Neural crest cell (in vitro differentiated cells): ENCODE measurements at places on chromosomes 13 and 19. TPM values are rescaled to one million over a fixed set of nuclear protein-coding genes. Genes with fewer than 3 reads are reported as not detected.

- DNase-seq: no peak
These were observed 32.4 kb downstream of the ZNF787 start for GRCh38 chr19:56088497-56089215.

DNA sequence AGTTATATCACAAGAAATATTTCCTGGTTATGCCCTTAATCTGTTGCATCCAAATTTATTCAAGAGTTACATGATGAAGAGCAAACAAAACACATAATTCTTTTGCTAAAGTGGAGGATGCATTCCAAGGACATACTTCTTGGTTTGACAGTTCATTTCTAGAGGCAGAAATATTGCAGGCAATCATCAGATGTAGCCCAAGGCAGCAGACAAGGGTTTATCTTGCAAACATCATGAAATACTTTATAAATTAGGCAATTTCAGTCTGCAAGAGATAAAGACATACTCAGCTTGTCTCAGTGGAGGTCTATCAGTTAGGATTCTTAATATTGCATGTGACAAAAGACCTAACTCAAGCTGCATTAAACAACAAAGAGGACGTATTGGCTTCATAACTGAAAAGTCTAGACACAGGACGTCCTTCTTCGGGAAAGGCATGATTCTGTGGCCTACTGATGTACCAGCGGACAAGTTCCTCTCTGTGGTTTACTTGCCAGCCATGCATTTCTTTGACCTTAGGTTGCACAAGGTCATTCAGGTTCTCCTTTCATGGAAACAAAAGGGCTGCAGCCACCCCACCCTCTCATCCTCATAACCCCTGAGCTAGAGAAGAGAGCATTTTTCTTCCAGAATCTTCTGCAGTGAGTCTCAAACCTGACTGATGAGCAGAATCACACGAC lies 204.1 kb downstream of the KATNAL1 start:
- DNase-seq: no peak

GRCh38 chr13:112968380-112968909 lies 569 bp upstream of the MCF2L start:
- no peak for DNase-seq

DNA sequence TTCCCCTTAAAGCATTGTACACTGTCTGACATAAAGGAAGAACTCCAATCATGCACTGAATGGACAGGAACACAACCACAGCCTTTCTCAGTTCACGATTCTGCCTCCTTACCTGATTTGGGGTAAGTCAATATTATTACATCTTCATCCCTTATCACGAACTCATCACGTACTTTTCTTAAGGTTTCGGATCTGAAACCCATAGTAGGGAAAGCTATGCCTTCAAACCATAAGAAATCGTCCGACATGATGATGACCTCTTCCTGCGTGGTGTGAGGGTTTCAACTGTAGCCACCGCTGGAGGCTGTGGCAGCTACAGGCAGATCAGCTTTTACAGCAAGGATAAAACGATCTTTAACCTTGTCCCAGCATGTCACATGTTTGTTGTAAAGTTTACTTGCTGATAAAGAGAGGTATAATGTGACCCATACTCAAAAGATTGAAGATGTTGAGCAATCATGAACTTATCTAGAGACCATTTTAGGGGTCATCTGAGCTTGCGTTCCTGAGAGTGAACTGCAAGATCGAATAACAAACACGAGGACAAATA lies at the start of gene SULT2A1:
Gene SULT2A1 (minus strand): TSS at position 306 of the 550 bp plus-strand sequence. CDS start 58 bp downstream, at position 248.
- DNase-seq: no peak

Gene CTXN1
- total RNA-seq: 129 and 130 TPM in 2 replicates

DNA sequence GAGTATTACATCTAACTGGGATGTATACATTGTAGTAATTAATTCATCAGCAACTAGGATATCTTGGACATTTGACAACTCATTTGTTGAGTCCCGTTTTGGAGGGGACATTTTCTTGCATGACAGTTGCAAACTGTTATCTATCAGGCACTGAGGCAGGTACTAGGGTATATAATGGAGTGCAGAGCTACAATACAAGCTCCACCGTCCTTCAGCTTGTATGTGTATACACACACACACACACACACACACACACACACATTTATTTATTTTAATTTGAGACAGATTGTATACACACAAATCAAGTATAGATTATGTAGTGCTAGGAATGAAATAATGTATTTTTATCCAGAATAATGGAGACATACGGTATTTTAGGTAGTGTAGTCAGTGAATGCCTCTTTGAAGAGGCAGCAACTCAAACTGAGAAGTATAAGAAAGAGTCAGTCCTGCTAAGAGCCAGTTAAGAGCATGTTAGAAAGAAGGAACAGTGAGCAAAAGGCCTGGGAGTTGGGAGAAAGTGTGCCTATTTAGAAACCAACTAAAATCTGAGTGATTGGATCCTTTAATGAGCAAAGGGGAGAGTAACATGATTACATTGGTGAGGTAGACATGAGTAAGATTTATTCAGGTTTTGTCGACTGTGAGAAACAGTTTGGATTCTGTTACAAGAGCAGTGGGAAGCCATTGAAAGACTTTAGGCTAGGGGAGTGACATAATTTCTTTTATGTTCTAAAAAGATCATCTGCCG lies 74.5 kb downstream of the NBEA start:
- no peak for DNase-seq

- DNase-seq: peak; percentile 93
These were observed at the start of gene MED26 for GRCh38 chr19:16628183-16628983. MED26 (minus strand) TSS chr19:16628204; CDS start chr19:16627943, 261 bp downstream.

Gene TJP3
- total RNA-seq: not detected in 2 replicates

Gene SPINT2
- 9.2 and 9.6 TPM in 2 replicates for total RNA-seq

- no peak for DNase-seq
These were observed at the start of gene LSR for GRCh38 chr19:35248310-35249145. LSR (plus strand) TSS chr19:35249002; CDS start chr19:35249023, 21 bp downstream.

Gene CIRBP
- total RNA-seq: 414 and 421 TPM in 2 replicates

DNA sequence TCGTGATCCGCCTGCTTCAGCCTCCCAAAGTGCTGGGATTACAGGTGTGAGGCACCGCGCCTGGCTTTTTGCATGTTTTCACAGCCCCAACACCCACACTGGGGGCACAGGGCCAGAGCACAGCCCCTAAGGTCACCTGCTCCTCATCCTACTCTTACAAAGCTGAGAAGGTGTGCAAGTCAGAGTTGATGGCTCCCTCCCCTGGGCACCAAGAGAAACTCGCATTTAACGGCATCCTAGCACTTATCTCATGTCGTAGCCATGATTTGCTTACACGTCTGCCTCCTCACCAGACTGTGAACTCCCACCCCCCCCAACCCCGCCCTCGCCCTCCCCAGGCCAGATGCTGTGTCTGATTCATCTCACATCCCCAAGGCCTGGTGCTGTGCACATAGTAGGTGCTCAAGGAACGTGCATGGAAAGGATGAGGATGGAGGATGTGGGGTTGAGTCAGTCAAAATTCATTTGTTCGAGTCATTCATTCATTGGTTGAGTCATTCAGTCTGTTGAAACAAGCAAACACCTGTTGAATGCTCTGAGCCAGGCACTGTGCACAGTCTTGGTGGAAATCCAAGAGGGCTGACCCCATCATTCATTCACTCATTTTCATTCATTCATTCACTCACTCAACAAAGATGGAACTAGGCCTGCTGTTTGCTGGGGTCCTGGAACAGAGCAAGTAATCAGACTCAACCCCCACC lies 11.3 kb downstream of the SHANK1 start:
- no peak for DNase-seq

- no peak for DNase-seq
These were observed 66.8 kb upstream of the RNF113B start for GRCh38 chr13:98243929-98244272.

Gene SERP2
- 10.3 and 14.0 TPM in 2 replicates for total RNA-seq
